ENCODE measurements at places on chromosomes 4 and X.

DNA sequence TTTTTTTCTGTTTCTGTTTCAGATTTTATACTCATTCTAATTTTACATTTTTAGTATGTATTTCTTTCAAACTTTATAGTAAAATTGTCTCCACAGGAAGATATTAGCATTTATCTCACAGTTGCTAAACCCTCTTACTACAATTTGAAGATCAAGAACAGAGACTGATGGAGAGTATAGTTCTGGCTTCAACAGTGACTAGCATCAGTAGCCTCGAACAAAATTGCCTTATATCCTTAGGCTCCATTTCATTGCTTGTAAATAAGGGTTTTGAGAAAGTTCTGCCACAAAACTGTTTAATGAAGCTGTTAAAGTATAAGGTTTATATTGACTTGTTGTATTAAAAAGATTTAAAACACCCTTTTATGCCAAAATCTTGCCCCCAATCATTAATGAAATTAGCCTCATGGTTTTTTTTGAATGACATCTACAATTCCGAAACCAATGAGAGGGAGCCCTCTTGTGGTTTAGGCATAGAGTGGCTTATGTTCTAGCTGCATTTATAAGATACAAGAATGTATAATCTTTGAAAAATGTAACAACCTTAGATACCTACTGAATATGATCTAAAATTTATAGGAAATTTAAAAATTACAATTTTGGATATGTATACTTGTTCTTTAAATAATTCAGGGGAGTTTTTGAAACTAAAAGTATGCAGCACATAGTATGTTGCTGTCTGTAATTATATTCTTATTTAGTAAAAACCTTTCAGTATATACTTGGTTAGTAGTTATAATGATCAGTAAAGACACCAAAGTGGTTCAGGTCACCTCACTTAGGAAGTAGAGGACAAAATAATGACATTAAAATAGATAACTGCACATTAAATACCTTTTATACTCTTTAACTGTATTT lies 109.8 kb upstream of the HPGD start:
- no peak for DNase-seq

DNA sequence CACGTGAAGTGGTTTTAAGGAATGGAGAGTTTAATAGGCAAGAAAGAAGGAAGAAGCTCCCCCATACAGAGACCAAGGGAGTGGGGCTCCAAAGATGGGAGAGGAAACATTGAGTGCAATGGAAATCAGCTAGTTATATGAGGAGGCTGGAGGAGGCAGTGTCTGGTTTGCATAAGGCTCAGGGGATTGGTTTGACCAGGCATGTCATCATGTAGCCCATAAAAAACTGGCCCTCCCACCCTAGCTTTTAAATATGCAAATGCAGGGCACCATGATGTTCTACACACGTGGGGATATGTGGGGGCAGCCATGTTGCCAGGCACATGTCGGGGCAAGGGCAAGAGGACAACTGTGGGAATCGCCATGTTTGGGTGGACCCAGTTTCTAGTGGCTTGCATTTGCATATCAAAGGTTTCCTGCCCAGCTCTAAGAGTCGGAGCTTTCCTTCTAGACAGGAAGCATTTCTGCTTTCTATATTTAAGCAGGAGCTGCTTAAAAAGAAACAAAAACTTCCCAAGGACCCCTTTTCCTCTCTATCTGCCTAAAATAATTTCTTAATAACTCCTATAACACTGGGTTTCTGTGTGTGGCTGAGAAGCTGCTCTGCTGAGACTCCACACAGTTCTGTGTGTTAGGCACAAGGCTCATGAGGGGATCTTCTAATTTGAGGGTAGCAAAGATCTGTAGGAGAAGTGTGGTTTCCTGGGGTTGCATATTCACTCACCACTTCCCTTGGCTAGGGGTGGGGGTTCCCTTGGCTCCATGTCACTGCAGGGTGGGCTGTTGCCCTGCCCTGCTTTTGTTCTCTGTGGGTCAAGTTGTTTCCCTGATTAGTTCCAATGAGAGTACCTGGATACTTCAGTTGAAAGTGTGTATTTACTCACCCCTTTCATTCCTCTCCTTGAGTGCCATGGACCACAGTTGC lies 113.5 kb downstream of the VSIG4 start:
- peak; percentile 17 for DNase-seq

GRCh38 chr4:128737098-128737513 lies 72.4 kb upstream of the JADE1 start:
- DNase-seq: no peak

DNA sequence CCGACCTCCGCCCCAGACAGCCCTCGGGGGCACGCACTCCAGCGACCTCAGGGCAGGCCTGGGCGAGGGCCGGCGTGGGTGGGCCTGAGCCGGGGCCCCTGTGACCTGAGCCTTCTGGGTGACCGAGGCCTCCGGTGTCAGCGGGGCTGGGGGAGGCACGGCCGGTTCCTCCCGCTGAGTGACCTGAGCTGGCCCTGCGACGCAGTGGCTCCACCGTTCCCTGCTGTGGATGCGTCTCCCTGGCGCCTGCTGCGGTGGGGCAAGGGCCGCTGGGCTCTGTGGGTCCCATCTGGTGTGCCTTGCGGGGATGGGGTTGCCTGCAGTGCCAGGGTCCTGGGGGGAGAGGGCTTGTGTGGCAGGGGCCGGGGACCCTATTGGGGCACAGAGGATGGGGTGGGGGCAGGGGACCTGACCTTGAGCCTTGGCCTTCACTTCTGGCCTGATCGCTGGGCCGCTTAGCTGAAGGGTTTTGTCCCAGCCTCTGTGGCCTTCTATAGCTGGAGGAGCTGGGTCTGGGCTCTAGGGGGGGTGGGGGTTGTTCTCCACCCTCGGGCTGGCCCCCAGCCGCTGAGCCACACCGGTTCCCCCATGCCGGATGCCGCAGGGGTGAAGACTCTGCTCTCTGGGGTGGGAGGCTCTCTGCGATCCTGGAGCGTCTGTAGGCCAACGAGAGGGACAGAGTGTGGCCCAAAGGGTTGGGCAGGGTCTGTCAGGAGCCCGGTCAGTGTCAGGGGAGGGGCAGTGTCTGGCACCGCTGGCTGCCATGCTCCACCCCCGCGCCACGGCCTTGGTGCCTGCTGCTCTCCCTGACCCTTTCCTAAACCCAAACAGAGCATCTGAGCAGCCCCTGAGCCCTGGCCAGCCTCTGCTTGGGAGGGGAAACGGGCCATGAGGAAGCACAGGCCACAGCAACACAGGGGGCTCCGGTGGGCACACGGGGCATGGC lies 2.3 kb downstream of the NAT8L start:
- no peak for DNase-seq

GRCh38 chr4:117771647-117772337 lies 262.5 kb upstream of the NDST3 start:
- no peak for DNase-seq

DNA sequence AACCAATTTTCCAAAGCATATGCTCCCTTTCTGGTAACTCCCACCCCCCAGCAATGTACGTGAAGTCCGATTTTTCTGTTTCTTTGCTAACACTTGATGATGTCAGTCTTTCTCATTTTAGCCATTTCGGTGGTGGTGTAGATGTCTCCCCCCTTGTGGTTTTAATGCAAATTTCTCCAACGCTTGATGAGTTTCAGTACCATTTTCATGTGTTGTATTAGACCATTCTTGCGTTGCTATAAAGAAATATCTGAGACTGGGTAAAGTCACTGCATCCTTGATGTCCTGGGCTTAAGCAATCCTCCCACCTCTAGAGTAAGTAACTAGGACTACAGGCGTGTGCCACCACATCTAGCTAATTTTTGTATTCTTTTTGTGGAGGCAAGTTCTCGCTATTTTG lies 148.4 kb upstream of the VCX3A start:
- DNase-seq: no peak

- DNase-seq: peak; percentile 61
Observed at GRCh38 chr4:112145326-112145789, at the start of gene FAM241A. Gene FAM241A (plus strand): TSS chr4:112145454. CDS start chr4:112145581, 127 bp downstream.

GRCh38 chr4:169397762-169398161 lies 127.0 kb upstream of the SH3RF1 start:
- DNase-seq: no peak

- DNase-seq: no peak
Observed at GRCh38 chr4:58983887-58984286, 1873.7 kb upstream of the IGFBP7 start.

DNA sequence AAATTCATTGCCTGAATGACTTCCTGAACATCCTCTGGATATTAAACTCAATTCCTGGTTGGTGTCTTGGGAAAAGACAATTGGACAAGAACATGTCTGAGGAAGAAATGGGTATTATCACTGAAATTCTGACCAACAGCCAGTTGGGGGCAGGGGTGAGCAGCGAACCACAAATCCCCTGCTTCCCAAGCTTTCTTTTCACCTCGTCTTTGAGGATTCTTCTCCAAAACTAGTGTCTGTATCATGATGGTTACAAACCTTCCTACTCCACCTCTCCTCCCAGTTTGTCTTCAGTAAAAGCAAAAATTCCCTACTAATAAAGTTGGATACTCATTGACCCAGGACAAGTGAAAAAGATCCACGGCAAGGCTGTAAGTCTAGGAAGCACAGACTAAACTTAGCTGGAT lies 48.3 kb upstream of the WDR1 start:
- DNase-seq: no peak

DNA sequence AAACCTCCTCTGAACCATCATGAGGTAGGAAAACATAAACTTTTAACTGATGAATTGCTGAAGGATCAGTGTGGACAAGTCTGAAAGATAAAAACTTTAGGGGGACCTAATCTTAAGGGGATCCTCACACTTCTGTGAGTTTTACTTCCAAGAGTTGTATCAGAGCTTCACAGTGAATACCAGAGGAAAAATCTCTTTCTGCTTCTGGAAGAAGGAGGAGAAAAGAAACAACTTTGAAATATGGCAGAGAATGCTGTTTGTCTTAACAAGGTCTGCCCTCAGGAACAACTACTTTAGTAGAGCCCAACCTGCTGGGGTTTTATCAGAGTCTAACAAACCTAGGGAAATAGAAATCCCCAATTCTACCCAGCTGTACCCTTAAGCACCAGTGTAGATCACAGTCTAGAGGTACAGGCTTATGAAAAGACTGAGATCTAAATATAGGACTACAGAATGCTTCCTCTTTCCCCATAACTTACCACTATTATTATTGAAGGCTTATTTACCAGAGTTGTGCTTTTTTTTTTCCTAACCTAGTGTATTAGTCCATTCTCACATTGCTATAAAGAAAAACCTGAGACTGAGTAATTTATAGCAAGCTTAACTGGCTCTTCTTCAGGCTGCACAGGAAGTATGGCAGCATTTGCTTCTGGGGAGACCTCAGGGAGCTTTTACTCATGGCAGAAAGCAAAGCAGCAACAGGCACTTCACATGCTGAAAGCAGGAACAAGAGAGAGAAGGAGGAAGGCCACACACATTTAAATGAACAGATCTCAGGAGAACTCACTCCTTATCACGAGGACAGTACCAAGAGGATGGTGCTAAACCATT lies 167.9 kb downstream of the CAMK2D start:
- no peak for DNase-seq

DNA sequence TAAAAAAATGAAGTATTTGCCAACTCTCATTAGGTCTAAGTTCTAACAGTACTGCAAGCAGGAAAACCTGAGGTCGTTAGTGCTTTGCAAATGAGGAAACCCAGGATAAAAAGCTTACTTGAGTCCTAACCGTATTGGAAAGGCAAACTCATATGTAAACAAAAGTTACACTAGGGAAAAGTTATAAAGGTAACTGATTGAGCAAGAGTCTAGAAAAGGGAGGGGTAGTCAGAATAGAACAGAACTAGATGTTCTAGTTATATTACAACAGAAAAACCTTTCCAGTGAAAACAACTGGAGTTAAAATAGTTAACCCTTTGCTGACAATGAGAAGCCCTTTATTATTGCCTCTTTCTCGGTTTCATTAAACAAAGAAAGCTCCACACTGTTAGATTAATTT lies 66.4 kb upstream of the MAOA start:
- DNase-seq: no peak

DNA sequence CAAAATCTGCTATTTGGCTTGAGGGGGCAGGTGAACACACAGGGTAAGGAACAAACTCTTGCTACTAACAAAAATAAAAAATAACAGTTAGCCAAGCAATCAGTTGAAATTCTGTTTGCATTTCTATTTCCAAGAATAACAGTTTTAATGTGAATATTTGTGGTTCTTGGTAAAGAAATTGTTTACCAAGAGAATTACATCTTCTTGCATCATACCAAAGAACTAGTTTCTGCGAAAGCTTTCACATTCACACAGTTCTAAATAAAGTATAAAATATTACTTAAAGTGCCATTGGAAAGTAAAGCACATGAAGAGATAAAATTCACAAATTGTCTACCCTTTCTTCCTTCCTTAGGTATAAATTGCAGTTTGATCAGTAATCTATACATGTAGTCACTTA lies 54.4 kb downstream of the KLHL4 start:
- DNase-seq: no peak

DNA sequence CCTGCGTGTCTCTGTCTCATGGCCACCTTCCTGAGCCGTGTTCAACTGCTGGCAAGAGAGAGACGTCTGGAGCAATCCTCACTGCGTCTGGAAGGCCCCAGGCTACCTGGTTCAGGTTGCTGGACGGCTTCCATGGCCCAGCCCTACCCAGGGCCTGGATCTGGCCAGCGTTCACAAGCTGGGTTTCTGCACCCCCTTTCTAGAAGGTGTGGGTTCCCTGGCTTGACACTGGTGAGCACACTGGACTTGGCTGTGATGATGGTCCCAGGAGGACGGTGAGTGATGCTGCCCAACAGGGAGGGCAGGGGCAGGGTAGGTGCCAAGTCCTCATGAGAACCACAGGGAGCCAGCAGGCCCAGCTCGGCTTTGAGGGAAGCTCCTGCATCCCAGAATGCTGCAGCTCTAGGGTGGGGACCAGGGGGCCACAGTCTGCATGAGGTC lies 63.4 kb downstream of the HTRA3 start:
- DNase-seq: no peak

DNA sequence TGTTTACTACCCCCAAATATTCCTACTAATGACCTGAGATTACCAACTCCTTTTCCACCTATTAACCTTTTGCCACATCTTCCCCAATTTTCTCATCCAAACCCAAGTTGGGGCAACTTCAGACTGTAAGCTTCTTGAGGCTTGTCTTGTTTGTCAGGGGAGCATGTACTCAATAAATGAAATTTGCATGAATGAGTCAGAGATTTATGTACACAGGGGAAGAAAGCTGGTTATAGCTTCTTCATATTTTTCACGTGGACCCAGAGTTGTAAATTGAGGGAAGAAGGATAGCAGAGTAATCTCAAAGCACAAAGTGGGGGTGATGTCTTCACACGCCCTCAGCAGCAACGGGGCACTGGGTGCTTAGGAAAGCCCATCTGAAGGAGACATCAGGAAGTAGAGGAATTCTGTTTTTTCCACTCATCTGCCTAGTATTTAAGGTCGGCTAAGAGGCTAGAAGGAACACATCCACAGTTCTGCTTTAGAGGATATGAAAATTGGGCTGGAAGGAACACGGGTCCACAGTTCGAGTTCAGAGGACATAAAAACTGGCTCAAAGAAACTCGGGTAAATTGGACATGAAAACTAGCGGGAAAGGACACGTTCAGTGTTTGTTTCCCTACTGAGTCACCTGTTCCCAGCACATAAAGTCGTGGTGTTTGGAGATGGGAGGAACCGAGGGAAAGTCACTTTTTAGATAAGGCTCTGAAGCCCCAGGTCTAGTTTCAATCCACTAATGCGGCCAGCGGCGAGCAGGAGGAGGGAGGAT lies 696 bp upstream of the CA5B start:
- no peak for DNase-seq
